AG09319 (cell line): ENCODE measurements at places on chromosomes 13 and 19.

- no peak for DNase-seq
These were observed 18.7 kb upstream of the B3GNT3 start for GRCh38 chr19:17775991-17776803.

DNA sequence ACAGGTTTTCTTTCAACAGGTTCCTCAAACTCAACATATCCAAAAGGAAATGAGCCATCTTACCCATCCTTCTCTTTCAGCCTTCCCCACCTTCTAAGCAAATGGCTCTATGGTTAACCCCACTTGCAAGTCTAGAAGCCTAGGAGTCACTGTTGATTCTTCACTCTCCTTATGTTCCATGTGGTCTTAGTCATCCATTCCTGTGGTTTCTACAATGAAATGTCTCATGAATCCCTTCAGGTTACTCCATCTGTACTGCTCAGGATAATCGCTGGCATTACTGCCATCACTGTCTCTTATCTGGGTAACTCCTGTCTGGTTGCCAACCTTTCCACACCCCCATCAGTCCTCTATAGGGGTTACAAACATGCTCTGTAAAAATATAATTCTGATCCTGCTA lies 381.3 kb downstream of the ENOX1 start:
- no peak for DNase-seq

DNA sequence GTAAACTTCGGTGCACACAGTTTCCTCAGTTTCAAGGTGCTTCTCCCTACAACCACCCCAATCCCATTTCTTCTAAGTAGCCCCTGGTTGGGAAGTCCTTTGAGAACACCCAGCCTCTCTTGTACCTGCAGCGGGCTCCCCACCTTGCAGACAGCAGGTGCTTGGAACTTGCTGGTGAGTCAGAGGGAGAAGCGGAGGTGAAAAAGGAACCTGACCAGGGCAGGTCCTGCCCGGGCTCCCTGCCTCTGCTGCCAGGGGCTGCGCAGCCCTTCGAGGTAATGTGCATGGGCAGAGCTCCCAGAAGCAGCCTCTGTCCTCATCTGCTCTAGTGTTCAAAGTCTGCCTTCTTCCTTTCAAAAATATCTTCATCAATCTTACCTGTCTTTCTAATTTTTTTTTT lies 274.0 kb upstream of the SOX1 start:
- no peak for DNase-seq

DNA sequence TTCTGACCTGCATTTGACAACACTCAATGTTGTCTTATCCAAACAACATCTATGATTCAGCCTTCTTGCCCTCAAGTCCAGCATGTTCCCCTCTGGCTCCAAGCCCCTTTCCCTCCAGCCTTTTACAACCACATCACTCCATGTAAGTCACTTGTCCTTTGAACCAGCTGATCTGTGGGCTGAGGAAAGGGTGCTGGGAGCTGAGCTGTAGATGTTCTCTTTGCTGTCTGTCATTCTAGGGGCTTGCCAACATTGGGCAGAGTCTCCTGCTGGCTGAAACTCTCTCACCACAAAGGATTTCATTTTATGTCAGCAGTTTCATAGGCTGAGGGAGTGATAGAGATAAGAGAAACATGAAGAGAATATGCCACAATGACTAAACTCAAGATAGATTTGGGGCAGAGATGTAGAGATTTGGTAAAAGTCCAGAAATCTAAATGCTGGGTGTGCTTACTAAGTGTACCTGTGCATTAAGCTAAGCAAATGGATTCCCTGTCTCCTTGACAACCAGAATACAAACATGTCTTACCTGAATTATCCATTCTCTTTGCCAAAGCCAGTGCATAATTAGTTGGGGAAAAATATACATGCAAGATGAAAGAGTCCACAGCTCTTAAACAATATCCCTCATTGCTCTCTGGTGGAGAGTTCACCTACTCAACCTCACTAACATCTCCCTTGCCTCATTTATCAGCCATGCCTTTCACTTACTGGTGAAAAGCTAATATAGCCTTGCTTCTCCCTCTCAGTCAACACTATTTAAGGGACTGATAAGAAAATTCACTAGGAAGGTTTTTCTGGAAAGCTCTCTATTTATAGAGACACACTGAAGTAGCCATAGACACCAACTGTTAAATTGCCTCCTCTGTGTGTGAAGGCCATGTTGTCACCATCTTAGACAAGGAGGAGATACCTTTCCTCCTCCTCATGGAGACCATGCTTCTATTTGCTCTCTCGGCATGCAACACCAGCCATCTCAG lies 175.5 kb upstream of the SERP2 start:
- no peak for DNase-seq

DNA sequence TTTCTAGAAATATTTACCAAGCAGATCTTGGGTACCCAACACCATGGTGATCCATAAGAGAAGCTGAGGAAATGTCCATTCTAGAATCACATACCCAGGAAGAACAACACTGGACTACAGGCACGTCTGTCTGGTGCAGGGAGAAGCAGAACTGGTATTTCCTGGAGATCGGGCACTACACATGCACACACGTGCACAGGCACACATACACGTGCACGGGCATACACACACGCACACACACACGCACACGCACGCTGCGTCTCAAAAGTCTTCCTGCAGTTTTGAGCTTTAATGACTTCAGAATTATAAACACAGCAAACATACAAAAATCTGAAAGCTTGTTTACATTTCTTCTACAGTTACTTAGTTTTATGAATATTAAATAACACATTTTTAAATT lies 189.8 kb downstream of the DCLK1 start:
- no peak for DNase-seq

DNA sequence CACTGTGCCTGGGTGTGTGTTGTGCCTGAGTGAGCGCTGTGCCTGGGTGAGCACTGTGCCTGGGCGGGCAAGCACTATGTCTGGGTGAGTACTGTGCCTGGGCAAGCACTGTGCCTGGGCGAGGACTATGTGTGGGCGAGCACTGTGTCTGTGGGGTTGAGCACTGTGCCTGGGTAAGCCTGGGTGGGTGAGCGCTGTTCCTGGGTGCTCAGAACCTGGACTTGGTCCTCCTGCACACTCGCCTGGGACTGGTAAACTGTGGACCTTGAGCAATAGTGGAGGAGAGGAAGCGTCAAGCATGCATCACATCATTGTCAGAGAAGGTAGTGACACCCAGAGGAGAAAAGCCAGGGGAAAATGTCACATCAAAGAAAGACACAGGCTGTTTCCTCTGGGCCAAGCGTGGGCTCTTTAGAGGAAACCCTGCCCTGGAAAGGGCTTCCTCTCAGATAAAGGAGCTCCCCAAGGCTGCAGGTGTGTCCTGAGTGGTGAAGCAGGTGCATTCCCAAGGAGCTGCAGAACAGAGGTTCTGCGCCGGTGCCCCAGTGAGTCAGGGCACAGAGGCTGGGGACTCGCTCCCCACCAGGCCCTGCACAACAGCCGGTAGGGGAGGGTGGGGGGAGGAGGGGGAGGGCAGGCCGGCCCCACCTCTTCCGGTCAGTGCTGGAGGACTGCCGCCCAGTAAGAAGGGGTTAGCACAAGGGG lies 141.2 kb downstream of the TEX29 start:
- DNase-seq = no peak

DNA sequence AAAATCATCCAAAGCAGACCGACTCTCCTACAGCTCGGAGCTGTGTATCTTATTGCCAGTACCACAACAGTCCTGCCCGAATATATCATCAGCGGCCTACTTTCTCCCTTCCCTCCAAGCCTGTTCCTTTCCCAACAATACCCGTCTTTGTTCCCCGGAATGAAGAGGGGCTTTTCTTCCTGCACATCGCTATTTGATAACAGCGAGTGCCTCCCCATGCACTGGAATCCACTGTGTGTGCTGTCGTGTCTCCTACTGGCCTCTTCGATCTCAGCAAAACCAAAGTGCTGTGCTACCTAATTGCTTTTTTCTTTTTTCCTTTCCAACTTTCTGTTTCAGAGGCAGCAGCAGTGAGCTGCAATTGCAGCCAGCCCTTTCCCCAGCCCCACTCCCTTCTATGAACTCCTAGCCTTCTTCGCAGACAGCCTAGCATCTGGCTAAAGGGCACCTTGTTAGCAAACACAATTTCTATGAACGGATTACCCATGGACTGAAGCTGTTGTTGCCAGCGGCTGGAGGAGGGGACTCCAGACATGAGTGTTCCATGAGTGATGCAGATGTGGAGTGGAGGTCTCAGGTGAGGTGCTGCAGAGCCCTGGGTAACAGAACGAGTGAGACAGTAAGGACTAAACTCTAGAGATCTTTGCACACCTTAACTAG lies 43.4 kb downstream of the EFNB2 start:
- DNase-seq = no peak

GRCh38 chr19:17389288-17389687 lies 4.7 kb downstream of the CCDC194 start:
- no peak for DNase-seq

- DNase-seq = no peak
These were observed 392 bp upstream of the ARHGAP33 start for GRCh38 chr19:35775046-35775297.

GRCh38 chr13:85693889-85694511 lies 105.2 kb downstream of the SLITRK6 start:
- DNase-seq = no peak

DNA sequence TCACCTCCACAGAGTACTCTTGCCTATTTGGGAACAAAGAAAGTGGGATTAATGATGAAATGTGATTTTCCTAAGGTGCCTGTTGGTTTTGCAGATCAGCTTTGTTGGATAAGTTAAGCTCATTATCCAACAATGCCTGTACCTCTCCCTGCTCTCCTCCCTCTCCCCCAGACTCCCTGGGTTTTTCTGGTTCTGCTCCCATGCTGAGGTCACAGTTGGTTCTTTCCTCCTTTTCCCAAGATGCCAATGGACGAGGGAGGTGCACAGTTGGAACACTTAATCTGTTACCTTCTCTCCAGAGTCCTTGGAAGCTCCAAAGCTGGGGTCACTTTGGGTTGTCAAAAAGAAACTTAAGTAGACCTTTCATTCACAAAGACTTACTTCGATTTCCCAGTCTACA lies 1.6 kb downstream of the OXGR1 start:
- no peak for DNase-seq

DNA sequence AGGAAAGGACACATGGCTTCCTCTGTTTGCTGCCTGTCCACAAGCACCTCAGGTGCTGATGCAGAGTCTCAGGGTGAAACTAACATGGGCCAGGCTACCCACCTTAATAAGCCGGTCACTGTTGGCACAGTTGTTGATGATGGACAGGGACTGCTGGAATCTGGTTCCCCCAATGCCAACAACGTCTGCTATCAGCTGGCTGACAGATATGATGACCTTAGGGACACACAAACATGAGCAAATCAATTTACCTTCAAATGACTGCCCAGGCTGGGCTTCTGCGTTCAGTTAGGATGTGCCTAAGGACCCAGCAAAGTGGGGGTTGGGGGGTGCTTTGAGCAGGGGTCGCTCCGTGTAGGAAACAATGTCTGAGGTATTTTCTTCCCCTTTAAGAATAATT lies 77.1 kb upstream of the SLC15A1 start:
- DNase-seq = no peak

GRCh38 chr19:33214596-33214995 lies 11.1 kb downstream of the SLC7A10 start:
- DNase-seq = no peak

DNA sequence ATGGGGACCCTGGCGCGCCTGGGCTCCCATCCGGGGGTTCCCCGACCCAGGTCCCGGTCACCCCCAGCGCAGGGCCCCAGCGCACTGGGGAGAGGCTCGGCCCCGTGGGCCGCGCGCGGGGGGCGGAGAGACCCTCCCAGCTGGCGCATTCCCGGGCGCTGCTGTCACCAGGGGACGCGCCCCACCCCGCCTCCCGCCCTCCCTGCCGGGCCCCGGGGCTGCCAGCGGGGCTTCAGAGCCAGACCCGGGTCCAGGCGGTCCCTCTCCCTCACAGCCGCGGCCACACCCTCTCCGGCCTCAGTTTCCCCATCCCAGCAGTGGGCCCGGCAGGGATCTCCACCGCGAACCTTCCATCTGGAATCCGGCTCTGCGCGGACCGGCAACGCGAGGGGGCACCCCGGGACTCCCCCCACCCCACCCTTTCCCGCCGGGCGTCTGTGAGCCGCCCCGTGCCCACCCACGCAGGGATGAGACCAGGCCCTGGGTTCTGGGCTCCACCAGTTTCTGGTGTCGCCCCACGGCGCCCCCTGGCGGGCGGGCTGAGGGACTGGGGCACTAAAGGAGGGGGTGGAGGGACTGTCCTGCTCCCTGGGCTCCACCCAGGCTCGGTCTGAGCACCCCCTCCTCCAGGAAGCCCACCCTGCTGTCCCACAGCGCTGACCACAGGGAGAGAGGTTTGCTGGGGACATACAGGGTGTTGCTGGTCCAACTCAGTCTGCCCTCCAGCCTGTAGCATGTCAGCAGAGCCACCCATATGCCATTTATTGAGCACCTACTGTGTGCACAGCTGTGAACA lies 878 bp upstream of the ADAMTSL5 start:
- peak; percentile 30 for DNase-seq

- no peak for DNase-seq
These were observed 467.2 kb downstream of the ITGBL1 start for GRCh38 chr13:101919541-101920181.

DNA sequence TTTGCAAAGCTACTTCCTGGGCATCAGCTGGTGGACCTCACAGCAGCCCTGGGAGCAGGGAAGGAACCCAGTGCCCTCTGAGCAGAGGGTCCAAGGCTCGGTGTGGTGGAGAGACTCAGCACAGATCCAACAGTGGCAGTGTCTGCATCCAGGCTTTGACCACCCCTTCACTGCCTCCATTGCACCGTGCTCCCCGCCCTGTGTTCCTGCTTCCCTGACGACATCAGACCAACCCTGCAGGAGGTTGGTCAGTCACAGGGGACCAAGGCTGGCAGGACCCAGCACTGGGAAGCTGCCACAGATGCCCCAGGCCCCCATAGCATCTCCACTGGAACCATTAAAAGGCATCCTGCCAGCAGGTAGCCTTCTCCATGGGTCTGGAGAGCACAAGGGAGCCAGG lies 7.8 kb upstream of the VSTM2B start:
- DNase-seq = no peak
